ENCODE measurements at places on chromosomes 6 and 20.

GRCh38 chr6:151095538-151096254, 144.1 kb upstream of the AKAP12 start:
- no peak for DNase-seq

GRCh38 chr6:126773112-126773805, 345.2 kb upstream of the RSPO3 start:
- peak; percentile 67 for DNase-seq

- no peak for DNase-seq
Observed at GRCh38 chr20:52965819-52966218, 6.3 kb upstream of the TSHZ2 start.

GRCh38 chr6:167049275-167049674, 50.1 kb downstream of the CEP43 start:
- DNase-seq, result no peak

DNA sequence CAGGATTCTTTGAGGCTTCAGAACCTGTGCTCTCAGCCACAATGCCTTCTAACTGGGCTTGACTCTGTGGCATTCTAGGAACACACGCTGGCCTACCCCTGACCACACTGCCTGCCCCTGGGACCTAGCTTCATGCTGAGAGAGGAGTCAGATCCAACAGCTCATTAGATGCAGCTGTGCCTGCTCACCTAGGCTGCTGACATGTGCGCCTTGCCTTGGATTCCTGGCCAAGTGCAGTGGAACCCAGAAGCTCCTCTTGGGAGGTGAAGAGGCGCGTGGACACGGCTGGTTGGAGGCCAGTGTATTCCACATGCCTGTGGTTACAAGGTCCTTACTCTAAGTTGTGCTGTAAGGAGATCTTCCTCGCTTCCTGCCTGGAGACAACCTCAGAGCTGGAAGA, 24.7 kb upstream of the KCNK16 start:
- DNase-seq, result no peak

All from fibroblast of lung (primary cell).